ENCODE measurements at places on chromosomes 3 and 15.

- no peak for DNase-seq
Measured at GRCh38 chr3:129483870-129484269, 43.8 kb downstream of the IFT122 start.

GRCh38 chr3:46913644-46914043, 36.1 kb downstream of the PTH1R start:
- no peak for DNase-seq

- no peak for DNase-seq
Measured at GRCh38 chr3:102057781-102058421, 208.6 kb downstream of the NFKBIZ start.

DNA sequence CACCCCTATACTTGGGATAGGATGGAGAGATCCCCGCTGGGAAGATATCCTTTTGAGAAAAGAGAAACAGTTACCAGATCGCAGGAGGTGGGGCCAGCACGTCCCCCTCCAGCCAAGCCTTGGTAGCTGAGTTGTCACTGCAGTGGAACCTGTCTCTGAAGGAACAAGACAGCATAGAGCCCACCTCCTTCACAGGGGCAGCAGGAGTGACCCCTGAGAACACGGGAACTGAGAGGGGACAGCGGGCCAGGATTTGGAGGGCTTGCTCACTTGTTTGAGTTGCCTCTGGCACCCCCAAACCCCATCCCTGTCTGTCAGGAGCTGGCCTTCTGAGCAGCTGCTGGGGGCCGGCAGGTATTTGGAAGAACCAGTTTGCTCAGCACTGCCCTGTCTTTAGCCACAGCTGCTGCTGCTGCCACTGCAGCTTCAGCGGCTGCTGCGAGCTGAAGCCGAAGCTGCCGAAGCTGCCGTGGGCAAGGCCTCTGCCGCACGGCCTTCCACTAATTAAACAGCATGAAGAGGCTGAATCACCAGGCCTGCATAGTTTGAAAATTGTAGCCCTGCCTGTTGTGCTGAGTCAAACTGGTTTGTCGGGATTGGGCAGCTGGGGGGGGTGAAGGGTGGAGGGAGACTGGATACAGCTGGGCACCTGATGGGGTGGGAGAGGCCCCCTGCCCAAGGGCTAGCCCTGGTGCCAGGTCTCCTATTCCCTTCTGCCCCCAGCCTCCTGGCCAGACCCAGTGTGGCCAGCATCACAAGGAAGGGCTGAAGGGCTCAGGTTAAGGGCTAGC, 4.0 kb downstream of the EPHB3 start:
- DNase-seq = no peak

- DNase-seq = no peak
Measured at GRCh38 chr15:80153900-80154299, 1.1 kb downstream of the FAH start.

DNA sequence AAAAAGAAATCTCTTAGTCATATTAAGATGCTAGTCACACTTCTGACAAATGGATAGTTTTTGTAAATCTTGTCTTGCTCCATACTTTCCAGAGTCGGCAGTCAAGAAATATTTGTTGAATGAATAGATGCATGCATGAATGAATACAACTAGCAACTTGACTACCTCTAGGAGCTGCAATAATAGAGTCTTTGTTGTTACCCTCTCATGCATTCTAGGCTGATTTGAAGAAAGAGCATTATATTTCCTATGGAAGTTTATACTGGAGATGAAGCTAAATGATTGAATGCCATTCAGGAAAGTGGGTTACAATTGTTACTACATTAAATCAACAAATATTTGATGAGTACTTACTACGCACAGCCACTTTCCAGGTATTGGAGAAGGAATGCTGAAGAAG, 18.1 kb upstream of the TRAT1 start:
- DNase-seq = no peak

- no peak for DNase-seq
Measured at GRCh38 chr15:43799945-43800285, at the start of gene SERINC4. TSS of gene SERINC4 (minus strand) at chr15:43800220. CDS start at chr15:43799986, 234 bp downstream.

GRCh38 chr15:55422089-55422488, 13.8 kb downstream of the PIERCE2 start:
- no peak for DNase-seq

GRCh38 chr3:158337110-158337509, 227.2 kb downstream of the RSRC1 start:
- no peak for DNase-seq

GRCh38 chr3:73319179-73319769, 257.8 kb downstream of the EBLN2 start:
- DNase-seq = no peak

DNA sequence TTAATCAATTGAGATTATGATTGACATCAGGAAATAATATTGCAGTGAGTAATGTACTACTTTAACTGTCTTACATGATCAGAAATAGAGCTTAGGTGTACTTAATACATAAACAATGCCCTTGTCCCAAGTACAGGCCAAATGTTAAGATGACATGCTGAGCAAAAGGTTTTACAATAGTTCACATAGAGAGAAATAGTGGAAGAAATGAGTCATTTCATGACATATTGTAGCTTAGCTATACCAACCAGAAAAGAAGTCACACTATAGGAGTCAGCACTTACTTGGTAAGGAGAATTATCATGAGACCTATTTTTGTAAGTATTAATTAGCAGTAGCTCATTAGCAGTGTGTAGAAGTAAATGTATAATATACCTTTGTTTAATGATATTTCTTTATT, 96.4 kb upstream of the NANOGP8 start:
- DNase-seq = no peak

DNA sequence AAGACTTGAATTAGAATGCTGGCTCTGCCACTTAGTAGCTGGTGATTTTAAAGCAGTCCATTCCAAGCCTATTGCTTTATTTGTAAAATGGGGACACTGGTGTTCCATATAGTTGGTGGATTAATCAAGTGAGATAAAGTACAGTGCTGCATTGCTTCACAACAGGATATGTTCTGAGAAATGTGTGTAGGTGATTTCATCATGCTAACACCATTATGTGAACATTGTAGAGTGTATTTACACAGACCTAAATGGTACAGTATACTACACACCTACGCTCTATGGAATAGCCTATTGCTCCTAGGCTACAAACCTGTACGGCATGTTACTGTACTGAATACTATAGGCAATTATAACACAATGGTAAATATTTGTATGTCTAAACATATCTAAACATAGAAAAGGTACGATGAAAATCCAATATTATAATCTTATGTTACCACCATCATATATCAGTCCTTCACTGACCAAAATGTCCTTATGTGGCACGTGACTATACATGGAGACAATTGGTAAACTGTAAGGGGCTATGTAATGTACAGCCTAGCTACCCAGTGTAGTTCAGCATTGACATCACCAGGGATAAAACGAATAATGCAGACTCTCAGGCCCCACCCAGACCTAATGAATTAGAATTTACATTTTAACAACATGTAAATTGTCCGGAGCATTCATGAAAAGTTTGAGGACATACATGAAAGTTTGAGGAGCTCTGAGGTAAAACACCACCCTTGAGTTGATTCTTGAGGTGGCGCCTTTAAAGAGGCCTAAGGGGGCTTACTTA, 121.4 kb upstream of the BFSP2 start:
- no peak for DNase-seq

DNA sequence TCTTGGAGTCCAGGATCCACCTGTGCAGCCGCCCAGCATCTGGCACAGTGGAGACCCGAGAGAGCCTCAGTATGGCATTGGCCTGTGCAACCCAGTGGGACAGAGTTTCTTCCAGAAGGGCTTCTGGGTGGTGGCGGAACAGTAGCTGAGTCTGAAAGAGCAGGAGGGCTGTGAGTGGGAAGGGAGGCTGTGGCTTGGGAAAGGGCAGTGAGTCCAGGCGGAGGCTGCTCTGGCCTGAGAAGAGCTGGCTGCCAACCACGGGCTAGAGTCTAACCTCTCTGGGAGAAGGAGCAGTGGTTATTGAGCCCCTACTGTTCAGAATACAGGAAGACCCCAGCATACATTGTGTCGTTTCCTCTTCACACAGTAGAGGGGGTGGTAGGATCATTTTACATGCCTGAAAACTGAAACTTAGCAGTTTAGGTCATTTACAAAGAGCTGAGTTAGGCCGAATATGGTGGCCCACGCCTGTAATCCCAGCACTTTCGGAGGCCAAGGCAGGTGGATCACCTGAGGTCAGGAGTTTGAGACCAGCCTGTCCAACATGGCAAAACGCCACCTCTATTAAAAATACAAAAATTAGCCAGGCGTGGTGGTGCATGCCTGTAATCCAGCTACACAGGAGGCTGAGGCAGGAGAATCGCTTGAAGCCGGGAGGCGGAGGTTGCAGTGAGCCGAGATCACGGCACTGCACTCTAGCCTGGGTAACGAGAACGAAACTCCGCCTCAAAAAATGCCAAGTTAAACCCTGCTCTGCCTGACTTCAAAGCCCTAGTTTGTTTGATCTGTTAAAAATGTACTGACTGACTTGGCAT, 3.2 kb downstream of the AEN start:
- no peak for DNase-seq

- no peak for DNase-seq
Measured at GRCh38 chr3:129633751-129634481, 27.4 kb upstream of the PLXND1 start.

GRCh38 chr15:51161491-51162220, 67.0 kb upstream of the TNFAIP8L3 start:
- no peak for DNase-seq

DNA sequence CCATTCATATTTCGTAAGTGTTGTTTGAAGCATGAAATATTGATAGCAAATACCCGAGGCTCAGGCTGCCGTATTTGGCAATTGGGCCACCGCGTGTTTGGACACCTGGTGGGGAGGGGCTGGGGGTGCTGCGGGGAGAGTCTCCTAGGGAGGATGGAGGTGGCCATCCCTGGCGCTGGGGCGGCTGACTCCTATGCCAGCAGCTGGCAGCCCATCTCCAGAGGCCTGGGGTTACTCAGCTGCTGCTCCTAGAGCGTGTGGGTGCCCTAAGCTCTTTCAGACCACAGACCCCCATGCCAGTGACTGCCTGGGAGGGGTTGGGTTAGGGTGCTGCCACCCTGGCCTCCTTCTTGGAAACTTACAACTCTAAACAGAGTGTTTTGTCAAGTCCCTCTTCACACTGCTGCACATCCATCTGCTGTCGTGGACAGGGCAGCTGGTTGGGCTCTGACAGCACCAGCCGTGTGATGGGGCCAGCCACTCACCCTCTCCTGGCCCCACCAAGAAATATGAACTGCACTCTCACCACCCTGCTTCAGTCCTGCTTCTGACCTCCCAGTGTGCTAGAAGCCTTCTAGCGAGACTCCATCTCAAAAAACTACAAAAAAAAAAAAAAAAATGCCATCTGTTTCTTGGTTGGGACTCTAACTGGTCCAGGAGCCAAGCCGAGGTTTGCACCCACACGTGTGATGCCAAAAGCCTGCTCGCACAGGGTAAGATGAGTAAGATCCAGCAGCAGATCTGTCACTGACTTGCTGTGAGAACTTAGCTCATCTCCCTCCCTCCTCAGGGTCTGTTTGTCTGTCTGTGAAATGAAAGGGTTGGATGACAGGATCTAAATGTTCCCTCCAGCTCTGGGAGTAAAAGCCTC, 156.2 kb downstream of the MEGF11 start:
- DNase-seq = no peak

GRCh38 chr3:11536936-11537612, 106.6 kb downstream of the VGLL4 start:
- DNase-seq = no peak

DNA sequence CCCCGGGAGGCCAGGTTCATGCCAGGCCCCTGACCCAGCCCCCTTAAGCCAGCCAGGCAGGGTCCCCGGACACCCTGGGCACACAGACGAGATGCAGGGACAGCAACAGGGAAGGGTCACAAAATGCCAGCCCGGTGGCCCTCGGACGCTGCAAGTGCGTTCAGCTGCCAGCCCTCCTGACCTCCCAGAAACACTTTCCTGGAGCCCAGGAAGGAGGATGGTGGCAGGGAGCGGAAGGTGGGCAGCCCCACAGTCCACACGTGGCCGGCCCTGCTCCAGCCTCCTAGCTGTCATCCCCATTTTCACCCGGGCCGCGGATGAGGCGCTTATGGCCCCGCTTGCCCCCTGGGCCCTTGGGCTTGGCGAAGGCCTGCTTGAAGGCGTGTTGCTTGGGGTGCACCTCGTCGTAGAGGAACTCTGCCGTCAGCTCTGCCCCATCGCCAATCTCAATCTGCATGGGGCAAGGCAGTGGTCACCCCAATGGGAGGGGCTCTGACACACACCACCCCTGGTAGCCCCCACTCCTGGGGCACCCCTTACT, 3.4 kb upstream of the TLR9 start:
- DNase-seq = no peak

GRCh38 chr3:185712337-185712736, 112.5 kb downstream of the IGF2BP2 start:
- no peak for DNase-seq

- no peak for DNase-seq
Measured at GRCh38 chr15:91116113-91117067, 16.3 kb downstream of the SV2B start.

- DNase-seq = no peak
Measured at GRCh38 chr3:106850437-106850836, 526.8 kb upstream of the CCDC54 start.

- DNase-seq = no peak
Measured at GRCh38 chr3:171457607-171458061, 2.6 kb downstream of the TNIK start.

DNA sequence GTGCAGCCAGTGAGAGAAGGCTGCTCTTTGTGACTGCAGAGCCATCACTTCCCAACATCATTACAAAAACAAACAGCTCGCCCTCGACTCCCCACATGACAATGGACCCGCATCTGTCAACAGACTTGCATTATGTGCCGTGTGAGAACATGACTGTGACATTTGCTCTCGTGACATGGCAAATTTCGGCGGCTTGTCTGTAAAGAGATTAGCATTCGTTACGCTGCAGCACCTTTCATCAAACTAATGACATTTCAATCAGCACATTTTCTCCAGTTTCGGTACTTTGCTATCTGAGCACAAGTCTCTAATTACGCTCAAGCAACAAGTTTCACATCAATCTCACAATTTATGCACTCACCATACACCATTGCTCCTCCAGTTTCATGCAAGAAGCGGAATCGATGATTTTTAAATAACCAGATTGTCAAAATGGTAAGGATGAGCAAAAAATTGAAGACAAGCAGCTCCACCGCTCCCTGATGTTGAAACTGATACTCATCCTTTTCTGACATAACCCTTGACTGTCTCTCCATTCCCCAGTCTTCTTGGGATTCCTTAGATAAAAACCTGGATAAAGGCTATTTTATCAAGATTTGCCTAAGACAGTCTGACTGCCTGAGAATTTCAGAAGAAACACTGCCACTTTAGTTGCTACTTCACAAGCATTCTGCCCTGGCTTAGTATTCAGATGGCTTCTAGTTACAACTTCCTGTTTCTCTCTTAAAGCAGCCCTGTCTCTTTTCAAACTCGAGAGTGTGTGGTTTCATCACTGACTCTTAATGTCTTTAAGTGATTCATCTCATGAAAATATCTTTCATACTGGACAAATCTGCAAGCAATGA, at the start of gene SLC9A9:
Gene SLC9A9 (minus strand): TSS at position 682 of the 845 bp plus-strand sequence. CDS start 146 bp downstream, at position 536.
- DNase-seq = peak; percentile 9

GRCh38 chr3:118984699-118985098, 49.9 kb downstream of the IGSF11 start:
- DNase-seq = no peak

DNA sequence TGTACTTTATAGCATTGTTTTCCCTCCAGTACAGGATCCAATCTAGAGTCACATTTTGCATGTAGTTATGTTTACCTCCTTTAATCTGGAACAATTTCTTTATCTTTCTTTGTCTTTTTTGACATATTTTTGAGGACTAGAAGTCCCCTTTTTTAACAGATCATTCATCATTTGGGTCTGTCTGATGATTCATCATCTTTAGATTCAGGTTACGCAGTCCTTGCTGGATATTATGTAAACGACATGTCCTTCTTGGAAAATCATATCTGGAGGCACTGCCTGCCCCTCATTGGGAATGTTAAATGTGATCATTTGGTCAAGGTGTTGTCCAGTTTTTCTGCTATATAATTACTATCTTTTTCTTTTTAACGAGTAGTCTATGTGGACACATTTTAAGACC, 18.3 kb downstream of the TGM4 start:
- DNase-seq = no peak

Measured in stimulated activated CD4-positive, alpha-beta T cell treated with anti-CD3 and anti-CD28 coated beads, Interleukin-12 subunit alpha, Interleukin-12 subunit beta, amount 100 ng/mL, for 24 hours (primary cell).